SIG-M5 (cell line): ENCODE measurements at places on chromosomes 4 and X.

DNA sequence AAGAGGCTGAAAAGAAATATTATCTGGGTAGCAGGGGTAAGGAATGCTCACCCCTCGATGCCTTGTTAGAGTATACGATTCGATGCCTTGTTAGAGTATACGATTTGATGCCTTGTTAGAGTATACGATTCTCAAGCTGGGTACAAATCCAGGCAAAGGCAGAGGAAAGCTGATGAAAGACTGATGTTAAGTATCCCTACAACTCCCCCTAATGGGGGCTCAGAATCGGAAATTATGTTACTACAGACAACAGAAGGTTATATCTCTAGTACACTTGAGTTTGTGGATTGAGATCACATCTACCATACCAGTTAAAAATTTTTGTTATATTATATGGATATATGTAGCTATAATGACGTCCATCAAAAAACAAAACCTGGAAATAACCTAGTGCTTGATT lies 4.8 kb downstream of the LRRC66 start:
- DNase-seq: no peak

DNA sequence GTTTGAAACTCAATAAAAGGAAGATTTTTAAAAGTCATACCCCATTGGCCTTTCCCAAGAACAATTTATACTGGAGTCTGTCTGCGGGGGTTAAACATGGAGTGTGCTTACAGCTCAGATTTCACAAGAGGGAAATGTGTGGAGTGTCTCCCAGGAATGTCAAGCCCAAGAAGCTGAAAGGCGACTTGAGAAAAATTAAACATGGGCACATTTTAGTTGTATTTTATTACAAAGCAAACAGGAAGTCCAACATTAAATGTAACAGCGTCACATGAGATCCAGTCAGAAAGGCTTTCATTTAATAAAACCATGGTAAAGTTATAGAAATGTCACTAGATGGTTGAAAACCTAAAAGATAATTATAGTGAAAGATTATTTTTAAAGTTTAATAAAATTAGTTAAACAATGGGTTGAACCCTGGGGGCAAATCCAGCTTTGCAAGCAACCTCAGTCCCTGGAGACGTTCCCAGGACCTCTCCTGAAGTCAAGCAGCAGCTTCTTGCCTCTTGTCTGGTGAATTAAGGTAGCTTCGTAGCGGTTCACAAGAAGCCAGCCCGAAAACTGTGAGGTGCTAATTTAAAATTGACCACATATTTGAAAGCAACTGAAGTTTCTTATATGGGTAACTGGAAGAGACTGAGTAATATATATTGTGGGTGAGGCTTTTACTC lies 168.4 kb upstream of the EDNRA start:
- no peak for DNase-seq

GRCh38 chr4:139576219-139576618 lies 20.2 kb upstream of the SETD7 start:
- no peak for DNase-seq

DNA sequence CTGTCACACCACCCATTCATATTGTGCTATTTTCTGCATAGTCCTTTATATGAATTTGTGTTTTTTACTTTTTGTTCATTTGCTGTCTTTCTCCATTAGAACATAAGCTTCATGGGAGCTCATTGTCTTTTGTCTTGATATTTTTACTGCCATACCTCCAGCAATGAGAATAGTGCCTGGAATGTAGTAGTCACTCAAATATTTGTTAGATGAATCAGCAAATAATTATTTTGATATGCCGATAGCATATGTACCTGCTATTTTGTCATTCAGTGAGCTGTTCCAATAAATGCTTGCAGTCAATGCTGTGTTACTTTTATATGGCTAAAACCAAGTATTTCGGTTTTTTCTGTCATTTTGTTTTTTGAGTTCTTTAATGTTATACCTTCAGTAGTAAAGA lies 43.5 kb upstream of the SLC25A31 start:
- no peak for DNase-seq

DNA sequence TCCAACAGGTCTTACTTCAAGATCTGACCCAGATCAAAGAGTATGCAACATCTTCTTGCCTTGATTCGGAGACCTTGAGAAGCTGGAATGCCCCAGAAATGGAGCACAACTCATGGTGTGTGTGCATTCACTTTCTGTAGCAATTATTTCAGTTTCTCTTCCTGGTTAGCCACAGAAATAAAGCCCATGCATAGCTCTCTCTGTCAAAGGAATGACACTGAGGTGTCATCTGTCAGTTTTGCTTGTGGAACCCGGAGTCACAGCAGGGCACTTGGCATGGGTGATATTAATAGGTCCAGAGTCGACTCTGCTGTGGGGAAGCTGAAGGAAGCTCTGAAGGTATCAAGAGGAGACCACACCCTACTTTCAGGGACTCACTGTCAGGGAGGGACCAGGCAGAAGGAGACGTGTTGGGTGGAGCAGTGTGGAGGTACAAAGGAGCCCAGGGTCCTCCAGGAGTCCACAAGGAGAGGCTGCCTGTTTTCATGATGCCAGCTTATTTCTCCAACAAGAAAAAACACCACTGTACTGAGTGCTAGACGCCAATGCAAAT lies 10.7 kb downstream of the CLNK start:
- DNase-seq: no peak

DNA sequence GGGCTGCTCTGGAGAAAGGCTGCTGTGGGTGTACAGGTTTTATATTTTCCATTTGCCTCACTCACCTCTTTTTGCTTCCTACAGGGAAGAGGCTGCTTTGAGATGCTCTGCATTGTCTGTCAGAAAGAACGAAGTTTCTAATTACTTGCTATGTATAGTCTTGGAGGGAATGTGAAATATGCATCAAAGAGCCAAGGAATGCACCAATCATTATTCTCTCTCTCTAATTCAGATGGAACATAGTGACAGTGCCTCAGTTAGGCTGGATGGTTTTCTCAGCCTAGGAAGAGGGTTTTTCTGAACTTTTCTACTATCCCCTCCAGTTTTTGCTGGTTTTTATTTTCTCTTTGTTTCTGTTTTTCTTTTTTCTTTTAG lies 106.8 kb upstream of the SLC4A4 start:
- no peak for DNase-seq

DNA sequence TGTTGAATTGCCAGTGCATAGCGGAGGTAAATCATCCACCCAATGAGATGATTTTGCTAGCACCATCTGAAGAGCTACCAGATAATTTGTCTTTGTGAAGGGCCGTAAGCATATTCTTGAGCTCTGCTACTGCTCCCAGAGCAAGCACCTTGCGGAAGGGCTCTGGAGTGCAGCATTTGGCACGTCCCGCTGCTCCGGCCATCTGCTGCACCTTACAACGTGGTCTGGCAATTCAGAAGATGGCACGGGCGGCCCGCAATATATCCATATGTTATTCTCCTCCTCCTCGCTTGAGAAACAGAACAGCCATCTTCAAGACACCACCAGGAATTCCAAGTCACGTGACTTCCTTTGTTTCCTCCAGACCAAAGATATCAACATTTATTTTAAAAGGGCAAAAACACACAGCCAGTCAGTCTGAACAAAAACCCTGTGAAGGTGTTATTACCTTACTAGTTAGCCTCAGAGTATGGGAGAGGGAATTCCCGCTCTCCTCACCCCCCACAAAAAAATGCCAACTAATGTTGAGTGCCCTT lies 1095.7 kb upstream of the TENM3 start:
- DNase-seq: no peak

DNA sequence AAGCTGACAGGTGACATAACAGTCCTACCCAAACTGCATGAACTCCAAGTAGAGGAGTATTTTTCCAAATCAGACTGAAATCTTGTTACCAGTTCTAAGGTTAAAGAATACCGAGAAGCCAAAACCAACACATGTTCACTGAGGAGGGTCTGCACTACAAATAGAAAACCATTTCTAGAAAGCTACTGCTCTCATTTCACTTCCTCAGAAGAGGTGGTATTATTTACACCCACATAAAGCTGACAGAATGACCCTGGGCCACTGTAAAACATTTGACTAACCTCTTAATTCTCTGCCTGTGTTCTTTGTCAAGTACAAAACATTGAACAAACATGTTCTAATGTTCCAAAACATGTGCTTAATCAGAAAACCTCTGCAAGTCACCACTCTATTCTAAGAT lies 95.8 kb downstream of the IQCM start:
- no peak for DNase-seq

DNA sequence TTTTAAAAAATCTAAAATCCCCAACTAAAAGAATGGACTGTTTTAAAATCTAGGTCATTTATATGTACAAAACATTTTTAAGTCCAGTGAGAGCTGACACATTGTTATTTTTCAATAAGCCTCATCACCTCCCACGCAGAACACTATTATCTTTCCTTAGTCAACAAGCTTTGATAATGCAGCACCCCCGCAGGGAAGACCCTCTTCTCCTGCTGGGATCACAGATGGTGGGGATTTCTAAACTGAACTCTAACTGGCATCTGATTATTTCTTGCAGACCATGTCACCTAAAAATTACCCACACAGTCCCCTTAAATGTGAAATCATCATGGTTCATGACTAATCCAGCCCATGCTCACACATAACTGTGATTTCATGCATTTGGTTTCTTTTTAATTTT lies 11.6 kb downstream of the SYTL4 start:
- DNase-seq: no peak

GRCh38 chrX:38754102-38754790 lies 47.0 kb upstream of the MID1IP1 start:
- no peak for DNase-seq

GRCh38 chr4:174523025-174523693 lies 871 bp upstream of the HPGD start:
- no peak for DNase-seq

DNA sequence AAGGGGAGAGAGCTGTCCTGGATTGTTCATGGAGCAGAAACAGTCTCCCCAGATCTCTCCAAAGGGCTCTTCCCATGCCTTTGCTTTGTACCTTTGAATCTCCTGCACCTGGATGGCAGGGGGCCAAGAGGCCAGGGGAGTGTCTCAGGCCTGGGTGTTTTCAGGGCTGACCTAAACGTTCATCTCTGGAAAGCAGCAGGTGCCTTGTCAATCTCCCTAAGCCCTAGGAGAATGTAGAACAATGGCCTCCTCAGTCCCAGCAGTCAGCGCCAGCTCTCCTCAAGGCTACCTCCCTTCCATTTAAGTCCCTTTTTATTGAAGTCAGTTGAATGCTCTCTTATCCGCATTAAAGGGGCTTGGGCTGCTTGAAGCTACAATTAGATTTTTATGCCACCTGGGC lies 31.2 kb upstream of the NSUN7 start:
- DNase-seq: no peak

DNA sequence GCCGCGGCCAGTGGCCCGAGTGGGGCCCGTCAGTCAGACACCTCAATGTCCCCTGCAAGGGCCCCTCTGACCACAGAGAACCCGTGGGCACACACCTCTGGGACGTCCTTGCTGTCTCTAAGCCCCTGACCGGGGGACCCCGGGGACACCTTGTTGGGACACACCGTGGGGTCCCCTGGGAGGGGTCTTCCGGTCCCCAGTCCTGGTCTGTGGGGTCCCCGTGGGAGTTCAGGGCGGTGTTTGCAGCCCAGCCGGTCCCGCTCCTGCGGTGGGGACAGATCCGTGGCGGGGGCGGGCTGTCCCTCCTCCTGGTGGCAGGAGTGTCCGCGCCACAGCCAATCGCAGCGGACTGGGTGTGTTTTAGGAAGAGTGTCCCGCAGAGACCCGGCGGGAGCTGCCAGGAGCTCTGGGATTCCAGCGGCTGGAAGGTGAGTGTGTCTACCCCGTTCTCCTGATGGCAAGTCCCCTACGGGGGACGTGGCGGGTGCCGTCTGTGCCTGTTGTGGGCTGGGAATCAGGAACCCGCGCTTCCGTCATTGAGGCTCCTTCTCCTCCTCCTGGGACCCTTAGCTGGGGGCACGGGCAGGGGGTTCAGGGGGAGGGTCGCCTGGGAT lies 5.1 kb upstream of the PLCXD1 start:
- no peak for DNase-seq

DNA sequence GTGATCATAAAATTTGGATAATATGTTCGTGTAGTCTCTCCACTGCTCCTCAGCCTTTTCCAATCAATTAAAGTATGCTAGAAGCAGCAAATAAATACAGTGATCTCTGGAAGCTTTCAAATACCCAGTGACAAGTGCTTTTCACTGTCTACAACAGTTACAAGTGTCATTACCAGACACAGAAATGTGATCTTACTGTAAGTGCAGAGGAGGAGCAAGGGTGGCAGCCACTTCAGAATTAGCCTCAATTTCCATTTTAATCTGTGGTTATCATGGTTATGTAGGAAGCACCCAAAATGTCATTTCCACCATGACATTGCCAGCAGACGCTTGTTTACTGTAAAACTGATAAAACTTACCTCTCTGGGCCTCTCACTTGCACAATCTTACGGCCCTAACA lies 133.9 kb upstream of the ADAMTS3 start:
- DNase-seq: no peak

- DNase-seq: no peak
Observed at GRCh38 chr4:76634220-76634619, 199.2 kb downstream of the SHROOM3 start.

DNA sequence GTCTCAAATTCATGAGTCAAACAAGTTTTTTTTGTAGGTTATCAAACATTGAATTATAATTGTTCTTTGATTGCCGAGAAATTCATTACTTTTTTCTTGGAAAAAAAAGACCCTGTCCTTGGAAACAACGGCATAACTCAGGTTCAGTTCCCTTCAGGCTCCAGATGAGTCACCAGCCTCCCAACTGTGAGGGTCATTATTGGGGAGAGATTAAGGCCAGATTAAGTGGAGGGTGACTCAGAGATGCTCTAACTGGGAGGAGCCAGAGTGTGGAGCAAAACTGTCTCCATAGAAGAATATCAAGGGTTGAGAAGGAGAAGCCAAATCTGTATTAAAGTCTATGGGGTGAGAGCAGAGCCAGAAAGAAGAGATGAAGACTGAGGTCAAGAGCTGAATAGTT lies 9.6 kb downstream of the ADGRG4 start:
- DNase-seq: no peak

DNA sequence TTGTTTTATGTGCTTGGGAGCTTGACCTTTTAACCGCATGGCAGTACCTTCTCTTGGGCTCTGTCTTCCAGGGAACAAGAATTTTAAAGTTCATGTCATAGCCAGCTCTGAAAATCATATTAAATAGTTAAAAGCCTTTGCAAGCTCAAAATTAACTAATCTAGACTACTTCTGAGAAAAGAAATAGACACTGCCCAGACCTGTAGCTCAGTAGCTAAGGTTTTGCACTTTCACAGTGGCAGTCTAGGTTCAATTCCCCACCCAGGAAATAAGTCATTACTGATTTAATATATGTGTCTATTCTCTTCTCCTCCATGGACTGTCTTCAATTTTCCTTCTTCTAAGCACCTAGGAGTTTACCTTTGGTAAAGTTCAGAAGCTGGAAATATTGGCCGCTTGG lies 27.4 kb downstream of the HSD17B11 start:
- no peak for DNase-seq

DNA sequence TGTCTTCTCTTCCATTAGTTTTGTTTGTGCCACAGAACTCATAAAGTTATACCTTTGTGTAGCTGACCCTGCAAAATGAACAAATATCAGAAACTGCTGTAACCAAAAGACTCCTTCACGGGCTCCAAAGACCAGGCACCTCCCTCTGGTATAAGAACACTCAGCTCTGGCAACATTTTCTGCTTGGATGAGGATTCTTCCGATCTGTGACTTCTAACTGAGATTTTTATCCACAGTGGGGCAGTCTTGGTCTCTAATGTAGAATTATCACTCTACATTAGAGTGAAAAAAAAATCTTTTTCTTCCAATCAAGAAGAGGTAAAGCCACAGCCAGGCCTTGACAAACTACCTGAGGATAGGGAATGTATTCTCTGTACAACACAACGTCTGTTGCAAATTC lies 38.5 kb upstream of the PRSS48 start:
- DNase-seq: no peak
